ENCODE measurements at places on chromosomes 3 and 15.

GRCh38 chr3:139481116-139481515, 4.8 kb upstream of the RBP2 start:
- DNase-seq = no peak

DNA sequence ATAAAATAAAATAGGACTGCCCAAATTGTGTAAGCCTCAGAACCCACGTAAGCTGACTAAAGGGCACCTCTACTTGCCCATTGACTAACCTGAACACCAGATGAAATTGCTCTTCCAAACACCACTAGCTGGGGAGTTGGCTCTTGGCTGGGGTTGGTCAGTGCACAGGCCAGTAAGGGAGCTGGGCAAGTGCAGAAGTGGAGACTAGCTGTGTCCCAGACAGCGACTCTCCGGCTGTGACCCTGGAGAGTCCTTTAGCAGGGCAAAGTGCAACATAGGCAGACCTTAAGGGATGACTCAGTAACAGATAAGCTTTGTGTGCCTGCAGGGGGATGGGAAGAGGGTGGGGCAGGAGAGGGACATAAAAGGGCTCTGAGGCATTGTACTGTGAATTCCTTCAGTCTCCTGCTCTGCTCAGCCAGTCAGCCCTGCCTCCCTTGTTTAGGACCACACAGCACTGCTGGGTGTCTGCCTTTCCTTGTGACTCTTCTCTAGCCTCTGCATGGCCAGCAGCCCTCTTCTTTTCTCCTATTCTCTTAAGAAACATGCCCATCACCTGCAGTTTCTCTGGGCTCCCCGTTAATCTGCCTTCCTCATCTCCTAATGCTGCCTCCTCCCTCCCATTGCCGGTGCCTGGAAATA, 13.2 kb downstream of the NR1I2 start:
- DNase-seq = no peak

DNA sequence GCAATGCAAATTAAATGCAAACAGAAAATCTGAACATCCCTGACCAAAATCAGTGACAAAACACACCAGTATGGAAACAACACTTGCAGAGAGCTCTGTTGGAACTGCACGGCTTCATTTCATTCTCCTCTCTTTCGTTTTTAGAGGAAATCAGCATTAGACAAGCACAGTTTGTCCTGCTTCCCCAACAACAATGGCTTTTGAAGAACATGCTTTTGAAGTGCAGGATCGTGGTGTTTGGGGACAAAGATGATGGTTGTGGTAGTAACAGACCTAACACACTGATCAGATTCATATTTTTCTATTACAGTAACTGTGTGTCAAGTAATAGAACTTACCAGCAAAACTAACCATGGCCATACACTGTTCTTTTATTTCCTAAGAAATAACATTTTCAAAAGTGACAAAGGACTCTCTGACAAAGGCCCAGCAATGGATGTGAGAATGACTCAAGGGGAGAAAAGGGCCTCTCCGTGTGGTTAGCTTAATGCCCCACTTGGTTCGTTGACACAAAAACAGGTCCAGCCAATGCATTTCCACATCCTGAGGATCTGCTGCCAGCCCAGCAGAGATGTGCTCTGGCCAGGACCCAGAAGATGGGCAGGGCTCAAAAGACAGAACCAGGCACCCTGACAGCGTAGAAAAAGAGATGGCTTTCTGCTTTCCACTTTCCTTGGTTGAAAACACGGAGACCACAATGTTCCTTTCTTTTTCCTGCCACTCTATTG, 84.1 kb downstream of the CCNL1 start:
- DNase-seq = no peak

DNA sequence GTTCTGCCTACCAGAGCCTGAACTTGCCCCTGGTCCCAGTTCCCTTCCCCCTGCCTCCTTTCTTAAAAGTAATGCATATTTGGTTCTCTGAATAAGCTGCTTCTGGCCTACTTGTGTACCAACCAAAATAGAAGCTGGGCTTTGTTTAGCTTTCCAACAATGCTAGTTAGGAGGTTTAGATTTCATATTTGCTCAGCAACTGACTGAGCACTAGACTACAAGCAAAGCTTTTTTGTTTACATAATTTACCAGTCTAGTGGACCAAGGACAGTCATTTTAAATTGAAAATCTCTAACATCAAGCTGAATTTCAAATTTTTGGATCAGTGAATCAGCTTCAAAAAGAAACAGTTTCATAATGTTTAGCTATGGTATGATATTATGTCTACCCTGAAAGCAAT, 331.2 kb downstream of the ULK4 start:
- DNase-seq = no peak

GRCh38 chr15:67736810-67737209, 88.5 kb upstream of the SKOR1 start:
- DNase-seq = no peak

GRCh38 chr15:70582143-70582945, 181.0 kb downstream of the UACA start:
- no peak for DNase-seq

GRCh38 chr3:42432485-42432884, 22.1 kb upstream of the LYZL4 start:
- no peak for DNase-seq

DNA sequence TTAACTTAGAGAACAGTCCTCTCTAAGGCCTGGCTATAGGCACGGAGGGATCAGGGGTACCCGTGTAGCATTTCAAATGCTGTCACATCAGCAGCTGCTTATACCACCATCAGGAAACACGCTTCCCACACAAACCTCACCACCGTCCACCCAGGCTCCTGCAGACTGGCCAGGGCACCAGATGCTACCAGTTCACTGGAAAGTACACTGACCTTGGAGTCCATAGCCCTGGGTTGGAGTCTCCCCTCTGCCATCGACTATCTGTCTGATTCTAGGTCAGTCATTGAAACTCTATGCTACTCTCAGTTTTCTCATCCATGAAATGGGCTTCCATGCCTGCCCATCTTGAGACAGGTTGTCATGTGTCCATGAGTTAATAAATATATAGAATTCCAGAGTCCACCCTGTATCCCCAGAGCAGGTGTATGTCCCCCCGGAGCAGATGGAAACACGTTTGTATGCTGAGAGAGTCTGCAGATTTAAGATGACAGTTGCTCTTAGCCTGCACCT, 156.0 kb upstream of the SMAD3 start:
- DNase-seq = no peak

- DNase-seq = no peak
Measured at GRCh38 chr3:50574444-50574831, 5.1 kb downstream of the HEMK1 start.

DNA sequence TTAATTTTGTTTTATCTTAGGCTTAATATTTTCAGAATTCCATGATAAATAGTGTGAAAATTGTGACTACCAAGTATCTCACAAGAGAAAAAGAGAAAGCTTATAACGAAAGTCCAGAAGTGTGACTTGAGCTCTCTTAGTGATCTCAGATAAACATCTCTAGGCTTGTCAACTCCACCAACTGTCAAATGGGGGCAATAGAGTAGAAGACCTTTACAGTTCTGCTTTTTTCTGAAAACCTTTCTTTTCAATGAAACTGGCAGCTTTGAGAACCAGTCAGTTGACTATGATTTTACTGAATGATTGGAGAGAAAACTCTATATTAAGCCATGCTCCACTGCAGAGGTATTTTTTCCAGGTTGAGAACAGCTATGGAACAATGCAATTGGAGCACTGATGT, 119.2 kb upstream of the TP63 start:
- DNase-seq = peak; percentile 79

DNA sequence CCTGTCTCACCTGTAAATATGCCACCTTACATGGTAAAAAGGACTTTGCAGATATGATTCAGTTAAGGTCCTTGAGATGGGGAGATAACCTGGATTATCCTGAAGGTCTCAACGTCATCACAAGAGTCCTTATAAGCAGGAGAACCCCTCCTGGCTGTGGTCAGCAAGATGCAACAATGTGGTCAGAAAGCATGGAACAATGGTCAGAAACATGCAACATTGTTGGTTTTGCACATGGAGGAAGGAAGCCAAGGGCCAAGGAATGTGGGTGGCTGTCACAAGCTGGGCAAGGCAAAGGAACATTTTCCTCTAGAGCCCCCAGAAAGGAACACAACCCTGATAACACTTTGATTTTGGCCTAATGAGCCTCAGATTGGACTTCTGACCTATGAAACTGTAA, 9.4 kb upstream of the SUMF1 start:
- no peak for DNase-seq

DNA sequence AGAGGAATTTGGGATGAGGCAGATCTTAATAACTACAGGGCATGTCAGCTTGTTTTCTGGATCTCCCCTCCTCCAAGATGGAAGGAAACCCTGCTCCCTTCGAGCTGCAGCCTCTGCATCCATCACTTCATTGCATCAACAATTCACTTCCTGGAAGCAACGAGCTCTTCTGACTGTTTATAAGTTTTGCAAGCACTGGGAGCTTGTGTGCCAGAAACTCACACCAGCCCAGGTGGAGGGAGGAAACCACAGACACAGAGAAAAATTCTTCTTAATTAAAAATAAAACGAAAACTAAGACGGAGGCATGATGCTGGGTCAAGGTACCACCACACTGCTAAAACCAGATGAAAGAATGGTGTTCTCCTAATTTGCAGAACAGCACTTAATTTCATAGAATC, 10.6 kb downstream of the LRIG1 start:
- peak; percentile 9 for DNase-seq

- DNase-seq = no peak
Measured at GRCh38 chr3:144590854-144591253, 619.2 kb downstream of the DIPK2A start.

GRCh38 chr3:48367201-48367600, 4.8 kb upstream of the FBXW12 start:
- DNase-seq = no peak

DNA sequence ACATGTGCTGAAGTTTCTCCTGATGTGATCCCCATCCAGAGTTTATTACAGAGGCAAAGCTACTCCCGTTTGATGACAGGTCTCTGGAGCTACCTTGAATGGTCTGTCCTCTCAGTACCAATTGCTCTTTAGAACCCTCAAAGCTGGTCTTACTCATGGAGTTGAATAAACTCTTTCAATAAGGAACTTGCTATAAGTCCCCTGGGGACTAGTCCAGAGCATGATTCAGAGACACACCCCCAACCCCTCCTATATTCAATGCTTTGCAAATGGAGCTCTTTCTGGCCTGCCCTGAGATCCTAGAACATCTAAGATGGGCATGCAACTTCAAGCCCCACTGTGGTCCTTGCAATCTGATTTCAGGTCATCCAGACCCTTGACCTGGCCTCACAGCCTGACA, 23.9 kb upstream of the TPM1 start:
- DNase-seq = no peak

- no peak for DNase-seq
Measured at GRCh38 chr3:179421500-179421899, 29.8 kb downstream of the GNB4 start.

- DNase-seq = no peak
Measured at GRCh38 chr3:194935061-194935460, 249.4 kb downstream of the FAM43A start.

DNA sequence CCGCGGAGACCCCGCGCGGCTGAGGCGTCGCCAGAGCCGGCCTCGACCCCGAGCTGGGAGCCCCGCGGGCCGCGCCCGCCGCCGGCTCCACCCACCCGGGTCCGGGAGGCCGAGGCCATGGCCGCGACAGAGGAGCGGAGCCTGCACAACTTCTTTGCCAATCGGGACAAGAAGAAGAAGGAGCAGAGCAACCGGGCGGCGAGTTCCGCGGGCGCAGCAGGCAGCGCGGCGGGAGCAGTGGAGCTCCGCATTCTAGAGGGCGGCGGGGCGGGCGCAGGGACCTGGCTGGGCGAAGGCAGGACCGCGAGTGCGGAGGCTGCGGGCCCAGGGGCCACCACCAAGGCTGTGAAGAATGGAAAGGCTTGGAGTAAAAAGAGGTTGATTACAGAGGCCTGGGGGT, 37.6 kb upstream of the EPHA6 start:
- DNase-seq = no peak

DNA sequence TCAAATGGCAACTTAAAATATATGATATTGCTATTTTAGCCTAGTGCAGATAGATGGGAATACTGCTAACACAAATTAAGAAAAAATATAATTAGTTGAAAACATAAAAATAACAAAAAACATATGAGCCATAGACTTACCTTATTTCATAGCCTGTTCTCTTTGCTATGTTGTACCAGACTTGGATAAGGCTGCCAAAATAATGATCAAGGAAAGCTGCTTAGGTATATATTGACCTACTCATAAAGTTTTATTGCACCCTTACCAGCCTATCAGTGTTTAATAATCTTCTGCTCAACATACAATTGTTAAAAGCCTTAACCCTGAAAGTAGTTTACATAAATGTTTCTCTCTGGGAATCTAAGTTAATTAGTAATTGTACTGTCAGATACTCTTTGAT, at the start of gene SI:
TSS of gene SI (minus strand) at position 204 of the 400 bp plus-strand sequence. CDS start 2,484 bp downstream, outside the sequence.
- DNase-seq = no peak

DNA sequence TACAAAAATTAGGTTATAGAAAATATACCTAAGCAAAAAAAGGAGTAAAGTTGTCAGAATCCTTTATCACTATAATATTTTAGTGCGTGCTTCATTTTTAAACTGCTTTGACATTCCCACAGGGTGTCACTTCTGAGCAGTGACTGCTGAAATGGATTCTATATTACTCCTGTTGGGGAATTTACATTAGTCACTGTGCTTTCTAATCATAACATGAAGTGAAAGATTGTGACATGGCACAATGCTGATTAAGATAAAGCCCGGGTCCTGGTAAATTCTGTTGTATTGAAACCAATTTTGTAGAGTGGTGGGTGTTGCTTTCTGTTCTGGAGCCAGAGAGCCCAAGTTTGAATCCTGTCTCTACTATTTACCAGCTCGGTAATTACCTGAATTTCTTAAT, 36.4 kb upstream of the EHHADH start:
- DNase-seq = no peak

DNA sequence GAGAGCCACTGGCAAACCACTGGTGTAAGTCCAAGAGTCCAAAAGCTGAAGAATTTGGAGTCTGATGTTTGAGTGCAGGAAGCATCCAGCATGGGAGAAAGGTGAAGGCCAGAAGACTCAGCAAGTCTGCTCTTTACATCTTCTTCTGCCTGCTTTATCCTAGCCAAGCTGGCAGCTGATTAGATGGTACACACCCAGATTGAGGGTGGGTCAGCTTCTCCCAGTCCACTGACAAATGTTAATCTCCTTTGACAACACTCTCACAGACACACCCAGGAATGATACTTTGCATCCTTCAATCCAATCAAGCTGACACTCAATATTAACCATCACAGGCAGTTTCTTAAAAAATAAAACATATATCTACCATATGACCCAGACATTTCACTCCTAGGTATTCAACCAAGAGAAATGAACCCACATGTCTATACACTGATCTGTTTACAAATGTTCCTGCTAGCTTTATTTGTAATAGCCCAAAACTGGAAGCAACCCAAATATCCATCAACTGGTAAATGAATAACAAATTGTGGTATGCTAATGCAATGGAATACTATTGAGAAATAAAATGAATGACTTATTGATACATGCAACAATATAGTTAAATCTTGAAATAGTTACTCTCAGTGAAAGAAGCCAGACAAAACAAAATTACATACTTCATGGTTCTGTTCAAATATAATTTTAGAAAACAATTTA, 373.8 kb downstream of the ZNF385D start:
- no peak for DNase-seq

DNA sequence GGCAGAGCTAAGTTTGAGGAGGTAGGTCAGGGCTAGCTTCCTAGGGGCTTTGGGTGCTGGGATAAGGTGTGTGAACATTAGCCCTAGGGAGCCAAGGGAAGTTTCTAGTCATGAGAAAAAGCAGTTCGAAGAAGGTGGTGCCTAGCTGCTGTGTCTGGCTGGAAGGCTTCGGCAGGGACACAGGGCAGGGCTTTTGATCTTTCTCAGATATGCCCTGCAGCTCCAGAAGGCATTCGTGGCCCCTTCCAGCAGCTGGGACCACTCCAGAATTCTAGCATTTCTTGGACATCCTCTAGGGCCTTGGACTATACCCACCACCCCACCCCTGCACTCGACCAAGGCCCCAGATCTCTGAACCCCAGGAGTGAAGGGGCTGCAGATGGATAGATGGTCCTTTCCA, 88.6 kb downstream of the TOP2B start:
- no peak for DNase-seq

Measured in Kasumi-1 (cell line).